ENCODE measurements at places on chromosomes 4 and X.

DNA sequence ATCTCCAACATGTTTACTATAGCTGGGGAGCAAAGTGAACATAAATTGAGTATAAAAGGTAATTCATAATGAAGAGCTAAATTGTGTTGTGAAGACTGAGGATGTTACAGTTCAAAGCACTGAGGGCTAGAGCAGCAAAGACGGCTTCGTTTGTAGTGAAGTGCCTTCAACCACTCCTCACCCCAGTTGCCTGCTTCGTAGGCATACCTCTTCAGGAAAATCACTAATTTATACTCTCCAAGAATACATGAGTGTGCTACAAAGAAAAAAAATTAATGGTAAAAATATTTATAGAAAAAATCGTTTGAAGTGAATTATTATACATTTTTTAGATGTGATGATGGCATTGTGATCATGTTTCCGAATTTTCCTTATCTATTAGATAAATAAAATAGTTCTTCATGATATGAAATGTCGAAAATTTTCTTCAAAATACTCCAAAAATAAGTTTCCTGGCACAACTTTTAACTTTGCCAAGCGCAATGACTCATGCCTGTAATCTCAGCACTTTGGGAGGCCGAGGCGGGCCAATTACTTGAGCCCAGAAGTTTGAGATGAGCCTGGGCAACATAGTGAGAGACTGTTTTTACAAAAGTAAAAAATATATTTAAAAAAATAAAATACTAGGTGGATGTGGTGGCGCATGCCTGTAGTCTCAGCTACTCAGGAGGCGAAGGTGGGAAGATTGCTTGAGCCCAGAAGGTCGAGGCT, 41.6 kb downstream of the ZFP42 start:
- DNase-seq = no peak

DNA sequence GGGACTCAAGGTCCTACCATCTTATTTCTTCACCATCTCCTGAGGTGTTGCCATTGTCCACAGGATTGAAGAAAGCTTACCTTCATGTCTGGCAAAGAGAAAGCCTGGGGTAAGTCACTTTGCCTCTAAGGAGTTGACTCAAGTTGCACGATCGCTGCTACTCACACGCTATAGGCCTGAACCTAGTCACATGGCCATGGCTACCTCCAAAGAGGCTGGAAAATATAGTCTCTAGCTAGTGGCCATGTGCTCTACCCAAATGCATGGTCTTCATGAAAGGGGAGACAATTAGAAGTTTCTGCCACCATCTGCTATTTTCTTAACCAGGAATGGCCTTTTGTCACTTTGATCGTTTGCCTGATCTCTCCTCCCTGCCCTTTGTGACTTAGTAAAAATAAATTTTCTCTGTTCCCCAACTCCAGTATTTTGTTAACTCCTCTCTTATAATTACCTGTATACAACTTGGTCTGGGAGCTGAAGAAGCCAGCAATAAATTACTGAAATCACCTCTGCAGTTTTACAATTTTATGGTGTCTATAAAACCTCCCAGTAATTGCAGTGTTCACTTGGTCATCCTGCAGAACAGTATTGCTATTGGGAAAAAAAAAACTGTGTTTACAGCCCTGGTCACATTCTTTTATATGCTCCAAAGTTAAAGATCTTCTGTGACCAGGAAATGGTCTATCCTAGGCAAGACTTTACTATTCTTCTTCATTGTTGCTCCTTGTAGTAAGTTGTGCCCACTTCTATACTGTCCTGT, 126.7 kb upstream of the TSPAN5 start:
- no peak for DNase-seq

- DNase-seq = no peak
Measured at GRCh38 chr4:15063341-15063740, 61.1 kb downstream of the CPEB2 start.

DNA sequence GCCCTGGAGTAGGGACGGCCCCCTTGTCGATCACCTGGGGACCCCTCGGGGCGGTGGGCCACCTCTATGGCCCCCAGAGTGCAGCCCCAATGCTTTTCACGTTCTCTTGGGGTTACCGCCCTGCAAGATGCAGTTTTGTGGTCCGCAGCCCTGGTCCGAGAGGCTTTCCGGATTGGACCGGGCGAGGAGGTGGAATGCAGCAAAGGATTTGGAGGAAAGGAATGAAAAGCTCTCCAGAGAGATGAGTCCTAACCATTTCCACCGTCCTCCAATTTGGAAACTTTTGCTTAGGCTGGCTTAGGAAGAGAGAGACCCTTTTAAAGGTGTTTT, 601 bp downstream of the SLC25A43 start:
- DNase-seq = no peak

DNA sequence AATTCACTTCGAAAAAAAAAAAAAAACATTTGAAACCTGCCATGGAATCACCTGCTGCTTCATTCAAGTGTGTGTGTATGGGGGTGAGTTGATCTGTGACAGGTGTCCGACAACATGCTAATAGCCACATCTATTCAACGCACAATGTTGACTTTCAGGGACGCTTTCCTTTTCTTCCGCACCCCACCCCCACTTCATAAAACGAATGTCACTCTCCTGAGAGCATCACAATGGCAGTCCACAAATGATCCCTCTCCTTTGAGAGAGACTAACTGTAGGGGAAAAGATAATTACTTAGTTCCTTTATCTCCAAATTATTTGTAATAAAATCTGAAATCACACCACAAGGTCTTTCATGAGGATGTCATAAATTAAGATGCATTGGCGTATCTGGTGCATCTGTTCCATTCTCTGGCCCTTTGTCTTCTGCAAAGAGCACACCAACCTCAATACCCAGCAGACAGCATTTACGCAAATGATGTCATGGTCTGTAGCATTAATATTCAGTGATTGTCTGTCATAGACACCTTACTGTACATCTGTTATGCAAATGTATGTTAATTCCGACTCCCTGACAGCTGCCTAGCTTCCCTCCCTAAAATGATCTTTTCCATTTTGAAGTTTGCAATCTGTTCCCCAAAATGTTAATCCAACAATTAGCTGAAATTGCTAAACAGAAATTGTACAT, 640.0 kb upstream of the BOD1L1 start:
- no peak for DNase-seq

- no peak for DNase-seq
Measured at GRCh38 chrX:66731398-66731797, 92.5 kb upstream of the EDA2R start.

GRCh38 chr4:84652478-84652877, 69.6 kb downstream of the CDS1 start:
- DNase-seq = no peak

DNA sequence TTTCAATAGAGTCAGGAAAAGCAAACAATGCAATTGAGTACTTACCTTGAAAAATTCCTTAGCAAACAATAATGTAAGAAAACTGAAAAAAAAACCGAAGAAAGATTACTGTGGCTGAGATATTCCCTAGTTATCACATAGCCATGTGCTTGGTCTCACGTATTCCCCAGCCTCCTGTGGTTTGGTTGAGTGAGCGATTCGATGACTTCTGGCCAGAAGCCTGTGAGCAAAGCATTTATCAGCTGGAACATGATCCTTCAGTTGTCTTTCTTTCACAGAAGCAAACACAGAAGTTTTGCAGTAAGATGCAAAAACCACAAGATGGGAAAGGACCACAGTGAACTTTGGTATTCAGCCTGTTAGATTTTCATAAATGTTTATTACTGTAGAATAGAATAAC, 1754.3 kb upstream of the AGA start:
- no peak for DNase-seq

- DNase-seq = no peak
Measured at GRCh38 chr4:112808001-112808400, 171.1 kb downstream of the LARP7 start.

DNA sequence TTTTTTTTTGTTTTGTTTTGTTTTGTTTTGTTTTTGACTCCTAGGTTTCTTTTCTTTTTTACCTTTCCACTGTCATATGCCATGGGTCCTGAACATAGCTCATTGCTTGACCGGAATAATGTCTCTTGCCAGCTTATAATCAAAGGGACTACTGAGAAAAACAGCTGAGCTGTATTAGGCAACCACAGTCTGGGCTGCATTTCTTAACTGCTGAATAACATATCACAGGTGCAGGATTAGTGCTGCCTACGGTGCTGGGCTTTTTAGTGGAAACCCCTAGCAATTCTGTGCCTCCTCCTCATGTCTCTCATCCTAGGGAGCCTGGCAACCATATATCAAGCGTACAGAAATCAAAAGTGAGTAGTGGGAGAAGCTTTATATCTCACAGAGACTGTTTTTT, 333.5 kb downstream of the BMPR1B start:
- DNase-seq = no peak

DNA sequence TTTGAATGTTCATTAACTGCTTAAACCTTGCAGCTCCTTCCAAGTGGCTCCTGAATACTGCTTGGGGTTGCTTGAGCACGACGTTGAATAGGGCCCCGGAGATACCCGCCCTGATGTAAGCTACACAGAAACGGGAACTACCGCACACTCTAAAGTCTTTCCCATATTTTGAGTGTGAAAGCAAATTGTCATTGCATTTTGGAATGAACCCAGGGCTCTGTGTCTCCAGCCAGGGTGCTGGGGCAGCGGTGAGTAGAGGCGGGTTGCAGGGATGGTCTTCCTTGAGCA, 59.4 kb upstream of the HELT start:
- DNase-seq = no peak

DNA sequence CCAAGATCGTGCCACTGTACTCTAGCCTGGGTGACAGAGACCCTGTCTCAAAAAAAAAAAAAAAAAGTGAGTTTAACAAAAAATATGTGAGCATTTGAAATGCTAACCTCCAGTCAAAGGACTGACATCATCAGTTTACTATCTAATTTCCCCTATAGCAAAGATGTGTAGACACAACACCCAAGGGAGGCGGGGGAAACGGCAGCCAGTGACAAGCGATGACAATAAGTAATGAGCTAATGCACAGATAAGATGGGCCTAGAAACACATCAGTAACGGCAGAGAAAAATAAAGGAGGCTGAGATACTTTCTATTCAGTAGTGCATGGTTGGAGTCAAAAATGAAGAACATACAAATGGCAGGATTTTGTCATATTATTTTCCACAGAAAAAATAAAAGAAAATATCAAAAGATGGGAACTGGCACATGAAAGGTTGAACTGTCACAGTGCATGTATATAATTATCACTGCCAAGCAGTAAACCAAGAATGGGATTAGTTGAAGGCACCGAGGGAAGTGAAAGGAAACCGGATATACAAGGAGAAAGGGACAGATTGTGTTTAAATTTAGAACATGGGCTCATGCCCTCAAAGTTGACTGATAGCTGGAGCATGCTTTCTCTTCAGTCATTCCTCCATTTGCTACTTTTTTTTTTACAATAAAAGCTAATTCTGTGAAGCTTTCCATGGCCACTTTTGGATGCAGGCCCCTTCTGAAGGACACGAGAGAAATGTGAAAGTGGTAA, 41.8 kb downstream of the IGFBP7 start:
- DNase-seq = no peak

GRCh38 chr4:2332976-2333319, 71.0 kb upstream of the MXD4 start:
- DNase-seq = no peak

DNA sequence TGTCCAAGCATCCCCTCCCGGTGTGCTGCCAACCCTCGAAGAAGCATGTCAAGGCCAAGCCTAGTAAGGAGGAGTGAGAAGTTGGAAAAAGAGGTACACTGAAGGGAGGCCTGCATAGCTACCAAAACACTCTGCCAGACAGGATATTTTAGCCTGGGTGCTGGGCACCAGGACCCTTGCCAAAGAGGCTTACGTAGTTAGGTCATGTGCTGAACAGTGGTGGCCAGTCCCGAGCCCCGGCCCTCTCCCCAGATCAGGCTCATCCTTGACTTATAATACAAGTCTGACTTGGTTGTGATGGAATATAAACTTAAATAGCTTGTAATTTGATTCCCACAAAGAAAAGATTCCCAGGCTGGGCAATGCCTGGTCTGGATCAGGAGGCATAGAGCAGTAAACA, 149.3 kb downstream of the ARHGEF9 start:
- DNase-seq = no peak

GRCh38 chrX:136220951-136221350, 30.2 kb downstream of the MAP7D3 start:
- no peak for DNase-seq

DNA sequence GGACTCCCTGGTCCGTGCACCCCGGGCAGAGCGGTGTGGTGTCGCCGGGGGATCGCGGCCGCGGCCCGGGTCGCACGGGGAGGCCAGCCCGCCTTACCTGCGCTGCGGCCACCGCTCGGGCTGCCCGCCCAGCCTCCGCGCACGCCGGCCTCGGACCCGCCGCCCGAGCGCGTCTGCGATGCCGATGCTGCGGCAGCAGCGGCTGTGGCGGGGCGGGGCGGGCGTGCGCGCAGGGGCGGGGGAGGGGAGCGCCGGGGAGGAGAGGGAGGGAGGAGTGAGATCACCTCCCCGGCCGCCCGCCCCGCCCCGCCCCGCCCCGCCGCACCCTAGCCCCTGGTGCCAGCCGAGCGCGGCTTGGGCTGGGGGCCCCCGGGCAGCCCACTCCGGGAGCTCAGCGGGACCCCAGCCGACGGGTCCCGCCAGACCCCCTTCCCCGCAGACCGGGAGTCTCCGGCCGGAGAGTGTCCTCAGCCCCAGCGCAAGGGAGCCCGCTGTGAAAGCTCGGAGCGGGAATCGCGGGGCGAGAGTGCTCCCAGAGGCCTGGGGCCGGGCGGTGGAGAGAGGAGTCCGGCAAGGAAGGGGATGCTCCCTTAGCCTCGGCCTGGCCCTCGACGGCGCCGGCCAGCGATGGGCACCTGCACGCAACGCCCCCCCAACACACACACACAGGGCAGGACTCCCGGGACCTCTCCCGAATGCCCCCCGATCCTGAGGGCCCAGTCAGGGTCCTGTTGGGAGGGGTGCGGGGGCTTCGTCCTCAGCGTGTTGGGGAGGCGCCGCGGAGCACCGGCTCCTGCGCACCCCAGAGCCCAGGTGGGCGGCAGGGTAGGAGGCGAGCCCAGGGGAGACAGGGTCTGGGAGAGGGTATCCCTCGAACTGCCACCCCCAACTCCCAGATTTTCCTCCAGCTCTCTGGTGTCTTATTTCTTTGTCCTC, at the start of gene L1CAM:
Gene L1CAM, minus strand, starts transcription at position 206 of the 936 bp plus-strand sequence. CDS start 10,337 bp downstream, outside the sequence.
- no peak for DNase-seq
